ENCODE measurements at places on chromosomes 11 and 22.

GRCh38 chr22:30785527-30785926, 90.9 kb downstream of the OSBP2 start:
- DNase-seq: no peak

DNA sequence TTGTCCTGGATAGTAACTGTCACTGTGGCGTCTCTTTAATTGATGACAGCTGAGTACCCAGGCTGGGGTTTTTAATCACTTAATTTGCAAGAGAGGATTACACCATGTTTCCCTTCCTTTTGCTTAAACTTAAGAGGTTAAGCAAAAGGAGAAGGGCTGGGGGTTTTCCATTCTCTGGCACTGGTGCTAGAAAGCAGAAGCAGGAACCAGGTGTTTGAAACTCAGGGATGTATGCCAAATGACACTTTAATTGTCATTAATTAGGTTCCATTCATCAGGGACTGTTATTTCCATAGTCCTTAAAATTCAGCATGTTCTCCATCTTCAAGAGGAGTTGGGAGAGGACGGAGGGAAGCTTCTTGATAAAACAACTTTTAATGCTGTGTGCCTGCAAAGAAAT, 746.2 kb downstream of the NELL1 start:
- DNase-seq: no peak

DNA sequence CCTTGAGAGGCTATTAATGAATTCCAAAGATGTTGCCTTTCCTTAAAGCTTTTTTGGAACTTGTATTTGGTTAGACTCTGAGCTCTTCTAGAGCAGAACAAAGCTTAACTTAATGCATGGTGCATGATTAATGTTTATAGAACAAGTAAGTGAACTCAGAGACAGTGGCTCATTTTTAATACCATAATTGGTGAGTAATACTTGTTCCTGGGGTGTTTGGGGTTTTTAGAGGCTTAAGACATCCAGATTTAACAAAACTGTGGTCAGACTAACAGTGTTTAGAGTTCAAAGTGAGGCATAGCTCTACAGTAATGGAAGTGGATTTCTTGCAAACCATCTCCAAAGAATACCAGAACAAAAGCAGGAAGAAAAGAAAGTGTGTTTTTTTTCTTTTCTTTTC, 73.7 kb upstream of the CTSC start:
- no peak for DNase-seq

- no peak for DNase-seq
Measured at GRCh38 chr11:130668751-130669150, 220.3 kb downstream of the ADAMTS15 start.

- DNase-seq: no peak
Measured at GRCh38 chr11:40763046-40763445, 696.4 kb downstream of the LRRC4C start.

- DNase-seq: peak; percentile 8
Measured at GRCh38 chr11:112797648-112798293, 163.4 kb upstream of the NCAM1 start.

DNA sequence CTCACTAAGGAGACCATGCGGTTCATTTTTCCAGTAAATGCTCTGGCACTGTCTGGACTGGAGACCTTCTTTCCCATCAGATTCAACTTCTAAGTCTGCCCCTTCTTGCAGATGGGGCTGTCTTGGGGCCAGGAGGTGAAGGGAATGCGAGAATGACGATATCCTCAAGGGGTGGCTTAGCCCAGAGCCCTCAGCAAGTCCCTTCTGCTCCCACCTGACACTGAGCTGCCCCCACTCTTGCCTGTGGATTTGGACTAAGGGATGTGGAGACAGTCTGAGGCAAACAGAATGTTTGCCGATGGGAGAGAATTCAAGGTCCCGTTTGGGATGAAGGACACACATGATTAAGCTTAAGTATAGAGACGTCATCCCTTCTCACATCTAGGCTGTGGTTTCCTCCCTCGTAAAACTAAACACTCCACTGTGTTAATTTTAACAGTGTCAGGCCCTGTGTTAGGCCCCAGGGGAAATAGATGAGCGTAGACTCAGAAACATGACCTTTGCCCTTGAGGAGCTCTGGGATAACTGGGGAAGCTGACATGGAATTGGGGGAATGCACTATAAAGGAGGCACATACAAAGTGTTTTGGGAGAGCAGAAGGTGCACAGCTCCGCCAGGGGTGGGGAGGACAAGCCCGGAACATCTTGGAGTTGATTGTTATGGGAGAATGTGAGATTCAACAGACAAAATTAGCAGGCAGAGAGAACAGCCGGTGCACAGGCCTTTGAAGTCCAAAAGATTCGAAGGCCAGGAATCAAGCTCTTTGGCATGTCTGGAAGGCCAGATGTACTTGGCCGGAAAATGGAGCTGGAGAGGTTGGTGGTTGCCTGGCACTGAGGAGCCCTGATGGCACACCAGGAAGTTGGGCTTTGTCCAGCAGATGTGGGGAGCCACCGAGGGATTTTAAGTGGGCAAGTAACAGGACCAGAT, 71.6 kb downstream of the ST3GAL4 start:
- DNase-seq: no peak

DNA sequence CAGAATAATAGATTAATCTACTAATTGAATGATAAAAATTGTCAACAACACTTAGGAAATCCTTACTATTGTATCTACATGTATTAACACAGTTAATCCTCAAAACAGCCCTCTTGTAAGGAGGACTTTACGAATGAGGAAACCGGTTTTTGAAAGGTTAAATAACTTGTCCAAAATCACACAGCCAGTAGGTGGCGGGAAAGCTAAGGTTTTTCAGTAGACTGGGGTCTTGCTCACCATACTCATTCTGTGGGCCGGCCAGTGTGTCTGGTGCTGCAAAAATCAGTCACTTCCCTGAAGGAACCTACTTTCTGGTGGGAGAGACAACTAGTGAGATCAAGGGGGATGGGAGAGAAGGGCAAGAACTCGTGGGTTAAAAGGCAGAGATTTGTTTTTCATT, 3.8 kb downstream of the DCPS start:
- DNase-seq: peak; percentile 69

- DNase-seq: no peak
Measured at GRCh38 chr11:13324141-13324540, 46.6 kb downstream of the BMAL1 start.

DNA sequence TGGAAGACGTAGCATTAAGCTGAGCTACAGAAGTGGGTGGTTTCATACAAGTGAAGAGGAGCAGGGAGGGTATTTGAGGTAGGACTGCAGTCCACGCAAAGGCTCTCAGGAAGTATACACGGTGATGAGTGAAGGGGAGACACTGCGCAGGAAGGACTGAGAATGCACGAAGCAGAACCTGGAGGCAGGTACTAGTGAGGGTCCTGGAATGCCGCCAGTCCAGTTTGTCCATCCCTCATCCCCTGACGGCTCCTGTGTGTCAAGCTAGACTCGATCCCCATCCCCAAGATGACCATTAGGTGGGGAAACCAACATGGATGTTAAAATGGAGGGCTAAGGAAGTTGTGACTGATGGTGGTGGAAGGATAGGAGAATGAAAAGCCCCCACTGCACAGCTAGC, 23.8 kb downstream of the ART5 start:
- DNase-seq: no peak

DNA sequence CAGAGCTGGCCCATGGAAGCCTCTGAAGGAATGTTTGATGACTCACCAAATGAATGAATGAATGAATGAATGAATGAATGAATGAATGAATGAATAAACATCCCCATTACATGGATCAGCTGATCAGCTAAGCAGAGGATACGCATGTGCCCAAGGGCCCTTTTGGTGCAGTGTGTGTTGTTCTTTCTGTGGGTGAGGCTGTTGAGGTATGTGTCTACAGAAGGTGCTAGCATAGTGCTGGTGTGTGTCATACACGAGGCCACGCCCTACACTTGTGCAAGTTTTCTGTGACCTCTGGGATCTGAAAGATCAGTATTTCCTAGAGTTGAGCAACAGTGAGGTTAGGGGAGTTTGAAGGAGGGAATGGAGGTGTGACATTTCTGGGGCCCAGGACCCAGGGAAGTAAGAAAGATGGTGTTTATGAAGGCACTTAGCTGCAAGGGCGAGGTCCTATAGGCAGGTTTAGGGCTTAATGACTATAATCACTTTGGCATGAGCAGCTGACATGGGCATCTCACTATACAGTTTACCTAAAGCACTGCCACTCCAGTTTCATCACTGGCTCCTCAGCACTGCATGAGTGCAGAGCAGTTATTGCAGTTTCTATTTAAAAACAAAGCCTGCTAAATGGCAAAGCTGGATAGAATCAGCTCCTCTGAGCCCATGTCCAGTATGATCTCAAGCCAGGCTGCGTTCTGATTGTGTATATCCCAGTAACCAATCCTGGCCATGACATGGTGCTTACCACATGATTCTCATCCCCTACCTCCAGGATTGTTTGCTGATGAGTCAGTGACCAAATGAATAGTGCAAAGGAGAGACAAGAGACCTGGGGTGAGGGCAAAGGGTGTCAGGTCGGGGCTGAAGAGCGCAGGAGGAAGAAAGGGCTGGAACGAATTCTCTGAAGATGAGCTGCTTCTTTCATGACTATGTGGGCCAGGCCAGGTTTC, 36.4 kb upstream of the E2F8 start:
- no peak for DNase-seq

DNA sequence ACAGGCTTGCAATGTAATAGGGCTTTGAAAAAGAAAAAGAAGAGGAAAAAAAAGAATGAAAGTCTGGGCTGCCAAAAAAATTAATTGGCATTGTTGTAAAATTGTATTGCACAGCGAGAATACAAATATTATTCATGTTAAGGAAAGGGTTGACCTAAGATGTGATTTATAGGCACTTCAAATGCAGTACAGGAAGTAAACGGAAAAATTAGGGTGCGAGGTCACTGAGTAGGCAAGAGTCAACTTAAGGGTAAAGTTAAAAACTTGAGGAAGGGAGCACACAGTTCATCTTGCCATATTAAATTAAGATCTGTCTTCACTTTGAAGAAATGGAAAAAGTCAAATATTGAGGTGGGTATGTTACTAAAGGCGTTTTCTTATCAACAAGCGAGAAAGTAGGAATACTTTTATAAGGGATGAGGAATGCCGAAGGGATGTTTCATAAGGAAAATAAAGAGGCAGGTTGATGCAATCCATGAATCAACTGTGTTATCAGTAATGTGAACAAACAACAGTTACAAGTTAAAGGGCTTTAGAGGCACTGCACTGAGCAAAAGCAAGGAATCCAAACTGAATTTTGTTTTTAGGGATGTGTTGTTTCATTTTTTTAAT, 123.0 kb downstream of the WT1 start:
- no peak for DNase-seq

DNA sequence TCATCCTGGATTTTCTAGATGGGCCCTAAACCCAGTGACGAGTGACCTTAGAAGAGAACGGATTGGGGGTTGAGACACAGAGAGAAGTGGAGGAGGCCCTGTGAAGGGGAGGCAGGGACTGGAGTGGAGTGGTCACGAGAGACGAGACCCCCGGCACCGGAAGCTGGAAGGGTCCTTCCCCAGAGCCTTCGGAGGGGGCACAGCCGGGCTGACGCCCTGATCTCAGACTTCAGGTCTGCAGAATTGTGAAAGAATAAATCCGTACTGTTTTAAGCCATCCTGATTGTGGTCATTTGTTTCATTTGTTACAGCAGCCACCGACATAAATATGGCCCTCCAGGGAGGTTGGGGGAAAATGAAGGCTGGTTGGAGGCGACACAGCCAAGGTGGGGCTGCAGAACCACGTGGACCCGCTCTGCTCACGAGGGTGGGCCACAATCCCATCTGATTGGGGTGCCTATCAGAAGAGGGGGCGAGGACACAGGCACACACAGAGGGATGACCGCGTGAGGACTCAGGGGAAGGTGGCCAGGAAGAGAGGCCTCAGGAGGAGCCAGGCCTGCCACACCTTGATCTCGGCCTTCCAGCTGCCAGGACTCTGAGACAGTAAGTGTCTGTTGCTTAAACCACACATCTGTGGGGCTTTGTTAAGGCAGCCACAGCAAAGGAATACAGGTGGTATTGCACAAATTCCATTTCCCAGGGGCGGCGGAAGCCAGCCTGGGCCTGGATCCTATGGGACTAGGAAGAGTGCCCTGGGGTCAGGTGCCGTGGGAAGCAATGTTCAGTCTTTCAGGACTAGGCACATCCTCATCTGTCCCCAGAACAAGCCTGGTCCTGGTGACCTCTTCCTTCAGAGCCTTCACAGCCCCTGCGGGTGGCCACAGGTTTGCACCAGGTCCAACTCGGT, 73.3 kb upstream of the SHANK2 start:
- no peak for DNase-seq

DNA sequence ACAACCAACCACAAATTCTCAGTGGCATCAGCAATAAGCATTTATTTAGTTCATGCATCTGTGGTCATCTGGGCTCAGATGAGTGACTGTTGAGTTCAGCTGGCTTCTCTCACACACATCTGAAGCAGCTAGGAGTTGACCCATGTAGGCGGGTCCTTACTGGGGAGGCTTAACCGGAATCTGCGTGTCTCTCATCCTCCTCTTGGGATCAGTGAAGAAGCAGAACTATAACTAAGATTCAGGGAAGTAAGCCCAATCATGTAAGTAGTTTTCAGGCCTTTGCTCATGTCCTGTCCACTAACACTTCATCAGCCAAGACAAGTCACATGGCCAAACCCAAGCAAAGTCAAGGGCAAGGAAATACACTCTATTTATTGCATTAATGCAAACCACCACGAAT, 236.2 kb downstream of the C11orf87 start:
- DNase-seq: no peak

GRCh38 chr11:134579724-134580609, 167.9 kb upstream of the B3GAT1 start:
- no peak for DNase-seq

DNA sequence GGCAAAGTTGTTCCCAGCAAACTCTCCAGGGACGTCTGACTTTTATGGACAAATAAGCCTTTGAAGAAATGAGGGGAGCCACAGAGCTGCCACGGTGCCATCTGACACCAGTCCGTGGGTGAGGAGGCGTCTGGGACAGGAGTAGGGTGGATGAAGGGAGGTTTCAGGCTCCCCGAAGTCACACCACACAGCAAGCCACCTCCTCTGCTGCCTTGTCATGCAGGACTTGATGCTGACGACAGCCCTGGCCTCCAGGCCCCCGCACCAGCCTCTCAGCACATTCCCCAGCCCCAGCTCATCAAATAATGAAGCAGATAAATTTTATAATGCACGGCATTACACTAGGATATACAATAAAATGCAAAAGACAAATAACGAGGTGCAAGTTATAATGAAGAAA, 156.5 kb downstream of the CEP164 start:
- DNase-seq: no peak

- DNase-seq: peak; percentile 91
Measured at GRCh38 chr22:35921777-35922176, 106.8 kb downstream of the RBFOX2 start.

- no peak for DNase-seq
Measured at GRCh38 chr11:13008625-13009475, at the start of gene RASSF10. Gene RASSF10, plus strand, starts transcription at chr11:13009316. Its CDS starts 261 bp downstream, at chr11:13009577.

GRCh38 chr11:128765571-128766549, 72.0 kb downstream of the FLI1 start:
- DNase-seq: no peak

- DNase-seq: no peak
Measured at GRCh38 chr22:33105501-33105911, 47.3 kb upstream of the SYN3 start.

Data from lung microvascular endothelial cell (primary cell).